ENCODE measurements at places on chromosomes 1 and 21. TPM values are rescaled to one million over a fixed set of nuclear protein-coding genes. Genes with fewer than 3 reads are reported as not detected.

DNA sequence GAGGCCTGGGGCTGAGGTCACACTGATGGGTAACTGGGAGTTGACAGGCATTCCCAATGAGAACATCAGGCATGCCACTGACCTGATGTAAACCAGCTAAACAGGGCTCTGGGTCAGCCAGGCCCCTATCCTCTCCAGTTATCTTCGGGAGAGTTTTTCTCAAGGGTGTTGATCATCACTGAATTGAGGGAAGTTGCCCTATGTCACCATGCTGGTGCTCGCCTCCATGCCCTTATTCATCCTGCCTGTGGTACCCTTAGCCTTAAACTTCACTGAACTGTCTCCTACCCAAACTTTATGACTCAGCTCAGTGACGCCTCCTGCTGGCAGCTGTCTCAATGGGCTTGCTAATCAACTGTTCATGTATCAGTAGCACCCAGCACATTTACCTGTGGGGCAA is 80.7 kb upstream of the TNR start:
- DNase-seq: no peak

GRCh38 chr1:170288155-170288554 is 142.4 kb downstream of the NTMT2 start:
- no peak for DNase-seq

DNA sequence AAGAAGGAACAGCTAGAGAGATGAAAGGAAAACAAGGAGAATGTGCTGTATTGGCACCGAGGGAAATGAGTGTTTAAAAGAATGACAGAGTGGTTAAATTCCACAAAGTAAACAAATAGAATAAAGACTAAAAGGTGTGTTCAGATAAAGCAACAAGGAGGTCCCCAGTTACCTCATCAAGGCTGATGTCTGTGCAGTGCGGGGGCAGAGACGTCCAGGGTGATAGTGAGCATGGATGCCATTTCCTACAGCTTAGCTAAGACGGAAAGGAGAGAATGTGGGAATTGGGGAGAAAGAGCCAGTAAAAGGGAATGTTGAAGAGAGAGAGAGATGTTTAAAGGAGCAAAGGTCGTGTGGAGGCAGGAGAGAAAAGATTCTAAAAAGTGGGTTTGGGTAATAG is 15.5 kb downstream of the LMOD1 start:
- DNase-seq: no peak

The ALG14 gene
- total RNA-seq: 5.6 TPM

GRCh38 chr1:230515451-230516145 is 89.5 kb upstream of the PGBD5 start:
- DNase-seq: no peak

- no peak for DNase-seq
Observed at GRCh38 chr1:30788580-30789387, 31.2 kb upstream of the LAPTM5 start.

DNA sequence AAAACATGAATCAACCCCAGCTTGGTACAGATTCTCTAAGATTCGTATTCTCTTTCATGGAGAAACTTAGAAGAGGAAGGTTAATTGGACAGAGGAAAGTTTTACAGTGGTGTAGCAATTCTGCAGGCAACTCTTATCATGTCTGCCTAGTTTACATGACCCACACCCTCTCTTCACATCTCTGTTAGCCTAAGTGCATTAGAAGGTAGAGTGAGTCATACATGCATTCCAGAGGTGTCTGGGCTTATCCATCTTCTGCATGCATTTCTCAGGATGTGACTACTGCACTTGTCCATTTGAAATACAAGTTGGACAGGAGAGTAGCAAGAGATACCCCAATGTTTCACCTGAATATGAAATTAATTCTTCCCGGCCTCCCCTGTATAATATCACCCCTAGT is 578.4 kb upstream of the NCAM2 start:
- DNase-seq: no peak

The ZYG11A gene
- total RNA-seq: 0.09 TPM

DNA sequence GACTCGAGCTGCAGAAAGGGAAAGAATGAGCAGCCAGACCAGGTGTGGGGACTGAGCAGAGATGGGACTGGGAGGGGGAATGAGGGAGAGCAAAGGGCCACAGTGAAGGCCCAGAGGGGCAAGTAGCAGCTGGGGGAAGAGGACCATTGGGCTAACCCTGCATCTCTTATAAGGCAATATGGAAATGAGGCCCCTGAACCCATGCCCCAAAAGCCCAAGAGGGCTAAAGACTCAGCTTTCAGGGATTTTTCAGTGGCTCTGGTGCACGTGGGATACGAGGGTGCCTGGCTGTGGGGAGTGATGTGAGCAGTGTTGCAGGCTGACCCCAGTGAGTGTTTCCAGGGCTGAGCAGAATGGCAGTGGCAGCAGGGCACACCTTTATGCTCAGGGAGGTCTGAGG is 496 bp upstream of the TNNI1 start:
- no peak for DNase-seq

The TMCC2 gene
- 14.8 TPM for total RNA-seq

DNA sequence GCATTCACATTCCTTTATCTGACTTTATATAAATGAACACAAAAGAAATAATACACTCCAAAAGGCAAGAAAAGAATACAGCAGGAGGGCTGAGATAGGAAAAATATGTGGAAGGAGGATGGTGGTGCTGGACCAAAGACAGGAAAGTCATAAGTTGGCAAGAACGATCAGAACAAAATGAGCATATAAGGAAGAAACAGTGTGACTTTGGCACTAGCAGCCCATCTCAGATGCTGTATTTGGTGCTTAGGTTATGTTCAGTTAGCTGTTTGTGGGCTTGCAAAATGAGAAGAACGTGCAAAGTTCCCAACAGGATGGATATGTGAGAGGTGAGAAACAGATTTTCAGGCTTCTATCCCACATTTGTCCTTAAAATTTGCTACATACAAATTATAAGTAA is 719.8 kb upstream of the ADGRL4 start:
- no peak for DNase-seq

DNA sequence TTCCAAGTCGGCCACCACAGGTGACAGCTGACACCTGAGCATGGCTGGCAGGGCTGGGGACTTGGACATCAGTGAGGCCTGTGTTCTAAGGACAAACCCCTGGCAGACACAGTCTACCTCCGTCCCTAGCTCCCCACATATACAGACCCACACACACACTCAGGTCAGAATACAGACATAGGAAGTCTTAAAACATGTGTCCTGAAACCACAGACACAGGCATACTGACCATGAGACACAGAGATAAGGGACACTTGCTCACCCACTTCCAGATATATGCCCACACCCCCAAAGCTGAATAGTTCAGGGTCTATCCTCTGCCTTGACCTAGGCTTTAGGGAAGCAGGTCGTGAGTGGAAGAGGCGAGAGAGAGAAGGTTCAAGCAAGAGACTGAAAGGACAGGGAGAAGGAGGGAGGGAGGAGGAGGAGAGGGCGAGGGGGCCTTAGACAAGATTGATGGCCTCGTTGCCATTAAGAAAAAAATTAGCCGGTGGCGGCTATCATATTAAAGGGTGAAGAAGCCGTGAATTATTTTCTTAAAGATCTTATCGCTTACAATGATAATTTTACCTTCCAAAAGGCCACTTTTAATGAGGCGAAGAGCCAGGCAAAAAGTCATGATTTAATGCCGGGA is 49.9 kb downstream of the TMEM53 start:
- no peak for DNase-seq

DNA sequence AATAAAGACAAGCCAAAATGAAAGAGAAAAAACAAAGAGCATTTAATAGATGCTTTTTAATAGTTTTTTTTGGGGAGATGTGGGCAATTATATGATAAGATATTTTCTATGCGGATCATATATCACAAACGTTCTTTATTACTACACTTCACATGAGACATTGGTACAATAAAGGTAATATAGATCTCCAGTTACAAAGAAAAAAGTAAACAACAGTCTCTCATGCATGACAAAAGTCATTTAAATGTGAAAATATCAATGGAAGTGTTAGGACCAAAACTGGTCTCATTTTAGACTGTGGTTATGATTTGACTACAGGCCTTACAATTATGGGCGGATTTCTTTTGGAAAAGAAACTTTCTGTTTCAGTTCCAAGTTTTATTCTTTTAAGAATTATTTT is 687.0 kb downstream of the ADGRL2 start:
- no peak for DNase-seq

GRCh38 chr1:55726994-55727393 is 511.8 kb upstream of the USP24 start:
- no peak for DNase-seq

The LPAR3 gene
- total RNA-seq: 0.36 TPM

DNA sequence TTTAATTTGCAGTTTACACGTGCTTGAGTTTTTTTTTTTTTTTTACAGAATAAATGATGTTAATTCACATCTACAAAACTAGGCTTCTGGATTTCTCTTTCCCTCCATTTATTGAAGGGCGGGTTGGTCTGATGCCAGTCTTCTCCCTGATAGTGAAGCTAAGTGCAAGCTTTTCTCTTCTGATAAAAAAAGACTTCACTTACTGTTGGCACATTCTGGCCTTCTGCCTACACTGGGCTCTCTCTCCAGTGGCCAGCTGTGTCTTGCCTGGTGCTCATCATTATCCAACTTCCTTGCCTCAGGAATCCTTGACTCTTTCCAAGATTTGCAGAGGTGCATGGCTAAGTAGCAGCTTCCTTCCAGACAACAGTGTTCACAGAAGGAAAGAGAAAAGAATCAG is 7.6 kb upstream of the RAP1A start:
- DNase-seq: no peak

DNA sequence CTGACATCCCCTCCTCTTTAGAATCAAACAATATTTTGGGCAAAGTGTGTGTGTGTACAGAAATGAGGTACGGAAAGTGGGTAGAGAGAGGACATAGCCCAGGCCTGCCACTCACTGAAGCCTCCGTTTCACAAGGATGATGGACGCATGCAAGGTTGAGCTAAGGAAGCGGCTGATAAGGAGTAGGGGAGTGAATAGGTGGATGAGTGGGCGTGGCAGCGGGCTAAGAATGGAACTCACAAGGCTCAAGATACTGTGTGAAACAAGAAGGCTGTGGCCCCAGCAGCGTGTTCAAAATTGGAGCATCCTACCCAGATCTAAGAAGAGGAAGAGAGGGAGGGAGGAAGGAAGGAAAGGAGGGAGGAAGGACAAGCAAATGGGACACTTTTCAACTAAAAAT is 37.5 kb downstream of the VWA5B1 start:
- no peak for DNase-seq

DNA sequence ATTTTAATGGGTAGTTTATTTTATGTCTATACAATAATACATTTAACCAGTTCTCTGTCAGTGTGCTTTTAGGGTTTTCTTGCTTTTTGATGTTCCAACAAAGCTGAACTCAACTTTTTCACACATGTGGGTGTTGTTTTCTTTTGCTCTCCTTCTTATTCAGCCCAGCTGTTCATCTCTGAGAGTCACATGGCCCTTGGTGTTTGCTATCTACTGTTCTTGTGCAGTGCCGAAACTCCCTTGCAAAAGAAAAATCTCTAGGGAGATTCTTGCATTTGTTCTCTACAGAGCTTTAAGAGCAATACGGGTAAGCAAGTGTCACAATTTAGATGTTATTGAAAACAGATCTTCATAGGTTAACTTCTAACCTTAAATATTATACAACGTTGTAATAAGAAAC is 281.1 kb upstream of the CXADR start:
- no peak for DNase-seq

- DNase-seq: no peak
Observed at GRCh38 chr1:190353538-190354101, 124.0 kb downstream of the BRINP3 start.

GRCh38 chr1:246730839-246731238 is 6.6 kb downstream of the SCCPDH start:
- DNase-seq: no peak

The MCOLN2 gene
- 6.5 TPM for total RNA-seq

DNA sequence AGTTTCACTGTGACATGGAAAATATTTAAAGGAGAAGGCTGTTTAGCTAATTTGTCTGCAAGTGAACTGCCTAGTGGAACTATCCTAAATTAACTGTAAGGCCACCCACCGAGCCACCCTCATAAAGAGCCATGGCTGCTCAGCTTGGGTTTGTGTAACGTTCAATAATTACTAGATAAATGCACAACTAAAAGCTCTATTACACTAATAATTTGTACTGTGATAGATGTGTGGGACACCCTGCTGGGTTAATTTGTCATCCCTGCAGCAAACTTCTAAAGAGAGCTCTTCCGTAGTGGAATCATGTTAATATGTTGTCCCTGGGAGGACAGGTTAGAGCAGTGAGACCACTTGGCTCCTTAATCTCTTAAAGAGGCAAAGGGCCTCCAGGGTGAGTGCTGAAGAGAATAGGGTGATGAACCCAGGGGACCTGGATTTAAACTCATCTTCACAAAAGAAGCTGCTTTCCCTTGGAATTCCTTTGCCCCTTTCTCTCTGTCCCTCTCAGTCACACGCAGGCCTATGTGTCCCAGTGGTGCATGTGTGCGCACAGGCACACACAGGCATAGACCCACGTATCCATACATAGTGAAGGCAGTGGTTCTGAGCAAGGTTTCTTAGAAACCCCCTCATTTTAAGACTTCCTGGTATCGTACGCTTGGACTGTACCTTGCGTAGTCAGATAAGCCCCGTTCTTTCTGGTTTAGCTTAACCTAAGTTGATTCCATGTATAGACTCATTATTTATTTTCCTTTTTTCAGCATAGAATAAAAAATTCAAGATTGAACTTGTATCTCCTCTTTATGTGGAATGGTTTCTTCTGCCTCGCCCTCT is 310.3 kb downstream of the NFIA start:
- DNase-seq: no peak

DNA sequence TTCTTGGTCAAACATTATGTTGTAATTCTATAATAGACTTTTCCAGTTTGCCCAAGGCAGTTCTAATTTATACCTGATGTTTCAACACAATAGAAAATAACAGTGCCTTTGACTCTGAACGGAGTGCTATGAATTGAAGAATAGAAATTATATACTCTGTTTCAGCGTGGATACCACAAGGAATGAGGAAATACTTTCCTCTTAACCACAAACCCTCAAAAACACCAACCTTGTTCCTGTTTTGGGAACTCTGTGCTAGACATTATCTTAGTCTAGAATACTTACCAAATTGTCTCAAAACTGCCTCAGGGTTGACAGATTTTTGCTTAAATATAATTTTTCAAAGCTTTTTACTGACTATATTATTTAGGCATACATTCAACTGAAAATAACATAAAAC is 1629.3 kb downstream of the MRPL39 start:
- DNase-seq: no peak

DNA sequence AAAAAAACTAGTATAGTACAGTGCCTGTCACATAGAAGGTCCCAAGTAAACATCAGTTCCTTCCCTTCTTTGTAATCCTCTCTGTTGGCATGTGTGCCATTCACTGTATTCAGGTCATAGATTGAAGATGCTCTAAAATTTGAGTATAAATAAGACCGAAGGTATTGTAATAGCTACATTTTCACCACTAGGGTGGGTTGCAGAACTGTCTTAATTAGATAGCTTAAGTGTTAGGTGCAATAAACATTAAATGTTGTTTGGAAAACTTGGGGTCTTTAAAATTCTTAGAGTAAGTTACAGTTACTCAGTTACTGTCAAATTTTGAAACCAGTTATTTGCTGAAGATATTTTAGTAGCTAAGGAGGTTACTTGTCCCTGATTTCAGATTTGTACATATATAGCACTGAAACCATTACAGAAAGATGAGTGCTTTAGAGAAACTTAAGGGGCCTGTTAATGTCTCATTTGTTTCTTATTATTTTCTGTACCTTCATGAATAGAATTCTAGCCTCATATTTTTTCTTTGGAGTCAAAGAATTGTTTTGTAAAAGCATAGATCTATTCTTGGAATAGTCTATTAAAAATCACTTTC is 24.3 kb downstream of the PER3 start:
- no peak for DNase-seq

- peak; percentile 80 for DNase-seq
Observed at GRCh38 chr21:34844013-34844923, 175.5 kb downstream of the CLIC6 start.

GRCh38 chr1:214445199-214445598 is 106.2 kb downstream of the PTPN14 start:
- DNase-seq: no peak

- DNase-seq: no peak
Observed at GRCh38 chr1:230243583-230244353, 176.7 kb downstream of the GALNT2 start.
